WTC11 (cell line): ENCODE measurements at places on chromosomes 11 and 22. TPM values are rescaled to one million over a fixed set of nuclear protein-coding genes. Genes with fewer than 3 reads are reported as not detected.
A peak's percentile ranks its signal among the peaks of the same experiment; 100 is the strongest.

ESAM gene
- total RNA-seq: 0.44 to 0.64 TPM (median 0.48 TPM) in 3 replicates

OR51E2 gene
- total RNA-seq: not detected in 3 replicates

GRCh38 chr11:45879803-45880686 is 5.4 kb upstream of the MAPK8IP1 start:
- DNase-seq: no peak

DNA sequence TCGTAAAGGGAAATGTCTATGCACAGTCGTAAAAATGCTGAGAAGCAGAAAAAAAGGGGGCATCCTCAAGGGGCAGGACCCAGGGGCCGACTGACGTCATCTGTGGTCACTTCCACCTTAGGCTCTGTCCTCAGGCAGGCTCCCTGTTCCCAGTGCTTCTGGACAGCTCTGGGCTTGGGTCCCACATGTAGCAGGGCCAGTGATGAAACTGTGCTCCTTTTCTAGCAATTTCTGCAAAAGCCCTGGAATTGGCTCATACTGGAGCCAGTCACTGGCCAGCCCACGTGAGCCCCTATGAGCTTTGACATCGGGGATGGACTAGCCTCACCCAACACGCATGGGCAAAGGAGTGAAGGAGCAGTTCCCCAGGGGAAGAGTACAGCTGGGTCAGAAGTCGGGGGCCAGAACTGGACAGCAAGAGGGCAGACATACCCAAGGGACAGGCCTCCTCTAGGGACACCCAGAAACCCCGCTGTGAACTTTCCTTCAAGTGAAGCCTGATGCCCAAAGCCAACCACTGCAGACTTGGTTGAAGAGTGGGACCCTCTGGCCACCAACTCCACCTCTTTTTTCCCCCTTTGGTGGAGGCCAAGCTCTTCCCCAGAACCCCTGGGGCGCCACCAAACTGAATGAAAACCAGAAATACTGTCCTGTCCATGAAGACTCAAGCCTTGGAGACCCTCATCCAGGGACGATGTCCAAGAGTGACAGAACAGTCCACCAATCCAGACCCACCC is 1349.0 kb downstream of the BRD1 start:
- no peak for DNase-seq

DNA sequence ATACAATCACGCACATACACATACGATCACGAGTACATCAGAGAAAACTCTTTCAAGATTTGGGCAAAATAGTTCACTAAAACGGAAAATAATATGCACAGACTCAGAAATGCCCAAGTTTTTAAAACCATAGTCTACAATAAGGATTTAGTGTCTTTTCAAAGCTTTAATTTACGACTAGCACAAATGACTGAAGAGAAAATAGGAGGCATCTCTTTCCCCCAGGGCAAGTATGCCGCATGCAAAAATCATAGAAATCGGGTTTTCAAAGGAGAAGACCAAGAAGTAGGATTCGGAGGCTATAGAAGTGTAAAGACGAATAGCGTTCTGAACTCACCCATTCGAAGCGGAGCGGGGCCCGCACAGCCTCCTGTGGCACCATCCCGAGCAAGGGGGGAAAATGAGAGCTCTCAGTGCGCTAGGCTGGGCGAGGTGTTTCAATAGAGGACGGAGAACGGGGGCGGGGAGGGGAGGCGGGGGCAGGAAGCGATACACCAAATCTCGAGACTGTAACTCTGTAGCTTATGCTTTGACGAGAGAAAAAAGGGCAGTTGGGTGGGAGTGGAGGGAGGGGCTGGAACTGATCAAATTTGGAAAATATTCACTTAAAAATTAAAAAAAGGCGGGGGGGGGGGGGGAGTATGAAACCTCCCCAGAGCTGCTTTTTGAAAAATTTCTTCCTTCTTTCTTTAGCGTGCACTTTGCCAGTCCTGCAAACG is 15.8 kb downstream of the BLID start:
- peak; percentile 54 for DNase-seq

GRCh38 chr11:64356498-64357411 is 2.2 kb upstream of the RPS6KA4 start:
- peak; percentile 93 for DNase-seq
